ENCODE measurements at places on chromosomes 2 and 18.

GRCh38 chr2:242040681-242041080, 171.2 kb downstream of the RTP5 start:
- no peak for DNase-seq

- no peak for DNase-seq
These were observed 40.0 kb upstream of the GLS start for GRCh38 chr2:190840569-190841172.

GRCh38 chr2:72144632-72145288, 2.9 kb downstream of the CYP26B1 start:
- no peak for DNase-seq

GRCh38 chr2:13515254-13515653, 798.5 kb downstream of the TRIB2 start:
- DNase-seq = no peak

DNA sequence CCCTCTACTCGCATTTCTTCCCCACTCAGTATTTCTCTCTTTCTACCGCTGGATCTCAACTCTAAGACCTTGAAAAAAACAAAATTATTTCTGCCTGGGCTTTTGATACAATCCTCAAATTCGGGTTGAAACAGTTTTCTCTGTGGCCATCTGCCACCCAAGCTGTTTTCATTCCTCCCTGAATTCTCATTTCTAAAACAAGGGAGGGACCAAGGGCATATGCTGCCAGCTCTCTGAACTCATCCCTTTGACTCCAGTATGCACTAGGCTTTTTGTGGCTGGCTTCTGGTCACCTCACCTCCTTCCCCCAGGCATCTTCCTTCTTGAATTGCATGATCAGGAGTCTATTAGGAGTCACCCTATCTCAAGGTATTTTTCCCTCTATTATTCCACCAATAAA, 49.5 kb downstream of the CCDC148 start:
- no peak for DNase-seq

- no peak for DNase-seq
These were observed 34.5 kb downstream of the FRZB start for GRCh38 chr2:182831921-182832320.

DNA sequence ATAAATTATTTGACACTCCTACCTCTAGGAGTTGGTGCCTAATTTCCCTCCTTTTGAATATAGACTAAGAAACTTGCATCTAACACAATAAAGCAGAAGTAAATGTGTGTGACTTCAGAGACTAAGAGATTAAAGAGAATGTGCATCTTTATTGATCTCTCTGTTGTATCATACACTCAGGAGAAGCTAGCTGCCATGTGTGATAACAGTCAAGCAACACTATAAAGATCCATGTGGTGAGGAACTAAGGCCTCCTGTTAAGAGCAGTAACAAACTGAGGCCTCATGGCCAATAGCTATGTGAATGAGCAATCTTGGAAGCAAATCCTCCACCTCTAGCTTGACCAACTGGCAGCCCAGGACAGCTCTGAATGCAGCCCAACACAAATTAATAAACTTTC, 3.4 kb downstream of the FANCL start:
- no peak for DNase-seq

GRCh38 chr2:210309548-210310233, 5.3 kb downstream of the MYL1 start:
- no peak for DNase-seq

- peak; percentile 27 for DNase-seq
These were observed 4.6 kb downstream of the TGIF1 start for GRCh38 chr18:3454365-3455089.

- DNase-seq = no peak
These were observed 168.3 kb downstream of the NR4A2 start for GRCh38 chr2:156164091-156164720.

DNA sequence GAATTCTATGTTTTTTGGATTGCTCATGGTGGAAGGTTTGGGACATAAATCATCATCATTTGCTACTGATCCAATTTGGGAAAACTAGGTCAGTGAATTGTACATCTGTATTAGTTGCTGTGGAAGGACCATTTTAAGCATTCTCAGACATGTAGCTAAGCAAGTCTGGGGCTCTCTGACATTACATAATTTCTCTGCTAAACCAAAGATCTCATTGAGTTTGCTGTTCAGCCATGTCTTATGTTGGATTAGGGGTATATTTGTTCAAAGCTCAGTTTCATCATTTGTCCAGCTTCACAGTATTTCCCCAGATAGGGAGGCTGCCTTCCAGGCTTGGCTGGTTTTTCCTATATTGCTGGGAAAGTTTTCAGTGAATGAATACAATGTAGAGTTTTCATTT, 399.7 kb downstream of the MTX2 start:
- no peak for DNase-seq

- peak; percentile 18 for DNase-seq
These were observed 25.6 kb upstream of the PRLH start for GRCh38 chr2:237540823-237541222.

GRCh38 chr2:45889053-45889452, 237.6 kb downstream of the PRKCE start:
- DNase-seq = no peak

DNA sequence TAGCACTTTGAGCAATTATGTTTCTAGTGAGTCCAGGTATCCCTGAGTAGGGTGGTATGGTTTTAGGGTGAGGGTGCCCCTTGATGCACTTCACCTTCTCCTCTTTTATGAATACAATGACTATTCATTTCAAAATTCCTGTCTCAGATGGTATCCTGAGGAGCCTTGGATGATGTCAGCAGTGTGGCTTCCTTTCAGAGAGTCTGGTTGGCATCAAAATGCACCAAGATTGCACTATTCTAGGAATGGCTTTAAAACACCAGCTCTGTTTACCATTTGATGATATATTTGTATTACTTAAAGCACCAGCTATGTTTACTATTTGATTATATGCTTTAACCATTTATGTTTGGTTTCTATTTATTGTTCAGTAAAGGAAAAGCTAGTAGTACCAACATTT, 141.0 kb downstream of the FMNL2 start:
- DNase-seq = no peak

Measured in fibroblast of skin of left quadriceps (primary cell).